ENCODE measurements at places on chromosomes 5 and 9. TPM values are rescaled to one million over a fixed set of nuclear protein-coding genes. Genes with fewer than 3 reads are reported as not detected.

DNA sequence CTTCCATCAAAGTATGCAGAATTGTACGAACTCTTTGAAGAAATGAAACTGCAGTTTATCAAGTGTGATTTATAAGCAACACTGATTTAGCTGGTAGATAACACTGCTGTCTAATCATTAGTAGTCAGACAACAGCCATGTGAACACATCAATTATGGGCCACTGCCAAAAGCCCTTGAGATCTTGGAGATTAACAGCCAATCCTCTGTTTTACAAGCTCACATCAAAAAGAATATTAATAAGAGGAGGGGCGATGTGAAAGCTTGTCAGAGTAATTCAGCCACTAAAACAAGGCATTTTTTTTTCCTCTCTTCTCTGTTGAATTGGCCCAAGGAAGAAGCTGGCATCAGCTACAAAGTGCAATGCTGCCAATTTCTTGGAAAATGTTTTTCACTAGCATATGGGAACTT is 28.1 kb downstream of the ZNF608 start:
- no peak for DNase-seq

DNA sequence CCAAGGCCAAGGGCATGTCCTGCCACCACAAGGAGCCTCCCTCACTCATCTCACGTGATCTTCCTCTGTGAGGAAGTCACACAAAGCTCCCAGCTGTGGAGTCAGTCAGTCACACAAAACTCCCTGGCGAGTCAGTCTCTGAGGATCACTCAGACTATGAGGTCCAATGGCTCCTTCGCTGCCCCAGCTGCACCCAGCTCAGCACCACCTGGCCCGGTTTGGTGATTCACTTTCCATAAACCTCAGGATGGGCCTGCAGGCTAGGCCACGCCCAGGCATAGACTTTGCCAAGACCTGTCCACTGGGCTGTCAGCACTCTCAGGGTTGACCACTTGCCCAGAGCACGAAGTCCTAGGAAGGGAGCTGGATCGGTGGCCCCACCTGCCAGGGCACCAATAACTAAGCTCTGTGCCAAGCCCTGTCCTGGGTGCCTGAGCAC is 233.8 kb downstream of the HSPA4 start:
- peak; percentile 94 for DNase-seq

- peak; percentile 7 for DNase-seq
Measured at GRCh38 chr5:80656425-80656824, 1.6 kb upstream of the DHFR start.

The SPINK13 gene
- total RNA-seq: not detected

The RBM22 gene
- 35.6 TPM for total RNA-seq

Data from LHCN-M2 (cell line).